ENCODE measurements at places on chromosomes 5 and 9. TPM values are rescaled to one million over a fixed set of nuclear protein-coding genes. Genes with fewer than 3 reads are reported as not detected.

GRCh38 chr9:13956107-13956506, 357.8 kb downstream of the NFIB start:
- H3K4me3 ChIP-seq, result no peak overlapping the region
- H3K4me1 ChIP-seq, result no peaks in the 10 kb centered on the region
- no peak overlapping the region for H3K27ac ChIP-seq
- H3K27me3 ChIP-seq, result no peaks in the 10 kb centered on the region
- no peak for DNase-seq

DNA sequence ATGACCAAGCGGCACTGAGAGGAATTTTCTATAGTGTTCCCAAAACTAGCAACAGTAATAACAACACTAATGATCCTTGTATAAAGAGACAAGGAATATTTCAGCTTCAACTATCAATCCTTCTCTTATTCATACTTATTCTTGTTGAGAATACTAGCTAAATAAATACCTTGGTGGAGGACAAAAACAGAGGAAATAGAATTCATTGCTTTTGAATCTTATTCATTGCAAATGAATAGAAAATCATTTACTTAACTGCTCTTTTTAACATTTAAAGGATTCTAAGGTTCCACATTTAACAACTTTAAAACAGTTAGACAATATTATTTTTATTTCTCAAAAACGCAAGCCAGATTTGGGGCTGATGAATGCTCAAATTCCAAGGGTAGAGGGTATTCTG, 22.4 kb downstream of the SKIC3 start:
- no peaks in the 10 kb centered on the region for H3K36me3 ChIP-seq
- H3K4me3 ChIP-seq, result no peak overlapping the region
- H3K27me3 ChIP-seq, result no peaks in the 10 kb centered on the region
- H3K27ac ChIP-seq, result no peak overlapping the region

The CDH18 gene
- not detected for total RNA-seq

GRCh38 chr5:116577064-116577788, 2.6 kb upstream of the SEMA6A start:
- H3K27ac ChIP-seq, result no peak overlapping the region
- no peak for DNase-seq
- no peak overlapping the region for H3K4me3 ChIP-seq
- peaks cover 18% of the 10 kb centered on the region for H3K4me1 ChIP-seq

GRCh38 chr5:170254056-170254455, 21.3 kb downstream of the C5orf58 start:
- peak overlapping the region; percentile 64 for H3K27ac ChIP-seq
- H3K4me3 ChIP-seq, result no peak overlapping the region
- peaks cover 26% of the 10 kb centered on the region for H3K4me1 ChIP-seq
- DNase-seq, result peak; percentile 66
- no peaks in the 10 kb centered on the region for H3K27me3 ChIP-seq
- peaks cover 98% of the 10 kb centered on the region for H3K36me3 ChIP-seq

- no peaks in the 10 kb centered on the region for H3K4me1 ChIP-seq
- H3K27me3 ChIP-seq, result no peaks in the 10 kb centered on the region
- no peak overlapping the region for H3K4me3 ChIP-seq
- no peak overlapping the region for H3K27ac ChIP-seq
- no peak for DNase-seq
- H3K36me3 ChIP-seq, result no peaks in the 10 kb centered on the region
These were observed 186.6 kb upstream of the ZNF608 start for GRCh38 chr5:124932791-124933600.

DNA sequence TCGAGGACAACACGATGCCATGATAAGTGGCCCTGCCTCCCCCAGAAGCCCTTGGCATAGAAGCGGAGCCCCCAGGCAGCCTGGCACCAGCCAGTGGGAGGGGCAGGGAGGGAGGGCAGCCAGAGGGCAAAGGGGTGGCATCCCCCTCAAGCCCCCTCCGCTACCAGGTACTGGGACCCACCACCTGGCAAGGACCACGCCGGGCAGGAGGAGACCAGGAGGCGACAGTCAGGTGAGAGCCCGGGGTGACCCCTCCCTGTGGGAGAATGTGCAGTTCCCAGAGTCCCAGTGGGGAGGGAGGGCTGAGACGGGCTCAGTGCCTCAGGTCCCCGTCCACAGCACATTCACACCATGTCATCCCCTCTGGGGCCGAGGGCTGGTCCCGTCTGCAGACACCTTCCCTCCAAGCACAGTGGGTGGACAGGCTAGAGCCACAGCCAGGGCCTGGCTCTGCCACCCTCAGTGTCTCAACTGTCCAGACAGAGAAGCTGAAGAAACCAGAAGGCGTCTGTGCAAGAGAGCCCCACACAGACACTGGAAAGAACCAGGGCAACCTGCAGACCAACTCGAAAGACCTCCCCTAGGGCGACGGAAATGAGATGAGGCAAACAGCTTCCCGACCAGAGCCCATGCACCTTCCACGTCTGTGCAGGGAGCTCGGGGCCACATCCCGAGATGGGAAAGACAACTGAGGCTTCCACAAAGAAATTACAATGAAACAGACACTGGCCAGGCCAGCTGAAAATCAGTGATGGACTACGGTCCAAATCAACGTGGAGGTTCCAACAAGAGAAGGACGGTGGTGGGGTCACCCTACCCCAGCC, 11.1 kb downstream of the BRD3 start:
- H3K27me3 ChIP-seq, result no peaks in the 10 kb centered on the region
- H3K27ac ChIP-seq, result no peak overlapping the region
- H3K4me1 ChIP-seq, result peaks cover 2% of the 10 kb centered on the region
- DNase-seq, result no peak
- no peak overlapping the region for H3K4me3 ChIP-seq

The LHFPL2 gene
- total RNA-seq, result 1.7 TPM

- peaks cover 12% of the 10 kb centered on the region for H3K4me1 ChIP-seq
- no peak for DNase-seq
- H3K4me3 ChIP-seq, result no peak overlapping the region
- H3K27me3 ChIP-seq, result peaks cover 13% of the 10 kb centered on the region
These were observed 112.5 kb upstream of the LARP1 start for GRCh38 chr5:154642499-154643245.

- H3K4me1 ChIP-seq, result no peaks in the 10 kb centered on the region
- H3K27ac ChIP-seq, result no peak overlapping the region
- no peaks in the 10 kb centered on the region for H3K36me3 ChIP-seq
- no peak overlapping the region for H3K4me3 ChIP-seq
- H3K27me3 ChIP-seq, result peaks cover 19% of the 10 kb centered on the region
- DNase-seq, result no peak
These were observed 7.5 kb upstream of the SLC12A7 start for GRCh38 chr5:1119312-1119831.

All from T-cell (primary cell).